ENCODE measurements at places on chromosomes 1 and 21.
A peak's percentile ranks its signal among the peaks of the same experiment; 100 is the strongest.

GRCh38 chr21:34857874-34858273 lies 189.1 kb downstream of the CLIC6 start:
- no peak for DNase-seq

GRCh38 chr1:196543833-196544232 lies 64.4 kb downstream of the KCNT2 start:
- no peak for DNase-seq

DNA sequence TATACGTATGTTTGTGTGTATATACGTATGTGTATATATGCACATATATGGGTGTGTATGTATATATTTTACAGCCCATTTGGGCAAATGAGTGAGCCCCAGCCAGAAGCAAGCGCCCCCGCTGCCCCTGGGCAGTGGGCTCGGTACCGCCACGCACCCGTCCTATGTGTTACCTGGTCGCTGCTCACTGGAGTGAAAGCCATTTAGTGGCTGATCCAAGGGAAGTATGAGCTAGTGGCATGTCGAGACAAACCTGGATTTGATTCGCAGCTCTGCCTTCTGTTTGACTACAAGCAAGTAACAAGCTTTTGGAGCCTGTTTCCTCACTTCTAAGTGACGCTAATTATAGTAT lies 35.8 kb upstream of the JAK1 start:
- DNase-seq = no peak

DNA sequence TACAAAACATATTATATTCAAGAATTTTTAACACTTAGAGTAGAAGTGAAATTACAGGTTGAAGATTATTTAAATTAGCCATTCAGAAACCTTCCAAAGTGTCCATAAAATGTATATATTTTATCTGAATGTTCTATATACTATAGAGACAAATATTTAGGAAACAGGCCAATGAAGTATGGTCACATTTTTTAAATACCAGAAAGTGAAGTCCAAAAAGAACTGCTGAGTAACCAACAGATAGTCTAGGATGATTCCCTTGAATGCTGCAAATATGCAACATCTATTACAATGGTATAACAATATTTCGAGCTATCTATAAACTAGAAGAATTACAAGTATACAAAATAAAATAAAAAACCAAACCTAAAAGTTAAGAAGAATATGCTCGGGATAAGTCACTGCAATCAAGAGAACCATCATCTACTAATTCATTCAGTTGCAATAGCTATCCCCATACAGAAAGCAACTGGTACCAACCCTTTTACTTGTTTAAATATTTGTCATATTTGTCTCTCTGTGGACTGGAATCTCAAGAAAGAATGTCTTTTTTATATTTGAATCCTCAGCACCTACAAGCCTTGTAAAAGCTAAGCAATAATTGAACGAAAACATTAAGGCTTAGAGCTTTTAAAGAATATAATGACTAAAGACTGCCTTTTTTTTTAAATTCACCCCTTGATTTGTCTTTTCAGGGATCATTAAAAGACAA lies 8.1 kb downstream of the ODF2L start:
- DNase-seq = no peak

GRCh38 chr1:11531943-11532342 lies 53.0 kb downstream of the DISP3 start:
- DNase-seq = no peak

DNA sequence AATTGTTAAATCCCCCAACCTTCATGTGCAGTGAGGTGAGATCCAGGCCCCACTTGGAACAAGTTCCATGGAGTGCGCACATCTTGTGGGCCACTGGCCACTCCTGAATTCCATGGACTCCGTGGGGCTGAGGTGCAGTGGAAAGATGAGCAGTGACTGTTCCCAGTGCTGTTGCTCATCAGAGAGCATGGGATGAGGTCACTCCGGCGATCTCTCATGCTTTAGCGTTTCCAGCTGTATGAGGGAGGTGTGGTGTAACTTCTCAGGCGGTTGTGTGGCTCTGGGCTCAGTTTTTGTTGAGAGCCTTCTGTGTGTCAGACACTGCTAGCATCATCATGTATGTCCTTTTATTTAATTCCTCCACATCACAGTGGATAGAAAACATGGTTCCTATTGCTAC lies 96.2 kb downstream of the GALNT2 start:
- no peak for DNase-seq

GRCh38 chr1:237139732-237140131 lies 97.7 kb downstream of the RYR2 start:
- DNase-seq = no peak

GRCh38 chr21:32329776-32330175 lies 31.1 kb downstream of the MRAP start:
- peak; percentile 35 for DNase-seq

GRCh38 chr1:110084227-110085078 lies 14.0 kb upstream of the ALX3 start:
- DNase-seq = peak; percentile 19

GRCh38 chr1:97209381-97209957 lies 487.9 kb downstream of the PTBP2 start:
- no peak for DNase-seq

DNA sequence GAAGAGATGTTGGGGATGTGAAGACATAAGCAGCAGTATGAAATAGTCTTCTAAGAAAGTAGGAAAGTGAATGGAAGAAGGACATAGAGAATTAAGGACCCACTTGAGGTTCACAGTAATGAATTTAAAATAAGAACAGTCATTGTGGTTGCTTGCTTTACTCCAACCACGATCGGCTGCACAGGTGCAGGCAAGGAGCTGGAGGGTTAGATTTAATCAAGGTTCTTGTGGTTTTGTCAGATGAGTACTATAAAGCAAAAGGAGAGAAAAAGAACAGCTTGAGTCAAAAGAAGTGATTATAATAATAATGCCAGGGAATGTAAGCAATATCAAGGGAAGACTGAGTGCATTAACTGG lies 46.1 kb upstream of the RBM34 start:
- no peak for DNase-seq

- no peak for DNase-seq
Observed at GRCh38 chr21:32020564-32020963, 147.7 kb downstream of the HUNK start.

- DNase-seq = no peak
Observed at GRCh38 chr1:3774946-3775489, 2.5 kb downstream of the SMIM1 start.

DNA sequence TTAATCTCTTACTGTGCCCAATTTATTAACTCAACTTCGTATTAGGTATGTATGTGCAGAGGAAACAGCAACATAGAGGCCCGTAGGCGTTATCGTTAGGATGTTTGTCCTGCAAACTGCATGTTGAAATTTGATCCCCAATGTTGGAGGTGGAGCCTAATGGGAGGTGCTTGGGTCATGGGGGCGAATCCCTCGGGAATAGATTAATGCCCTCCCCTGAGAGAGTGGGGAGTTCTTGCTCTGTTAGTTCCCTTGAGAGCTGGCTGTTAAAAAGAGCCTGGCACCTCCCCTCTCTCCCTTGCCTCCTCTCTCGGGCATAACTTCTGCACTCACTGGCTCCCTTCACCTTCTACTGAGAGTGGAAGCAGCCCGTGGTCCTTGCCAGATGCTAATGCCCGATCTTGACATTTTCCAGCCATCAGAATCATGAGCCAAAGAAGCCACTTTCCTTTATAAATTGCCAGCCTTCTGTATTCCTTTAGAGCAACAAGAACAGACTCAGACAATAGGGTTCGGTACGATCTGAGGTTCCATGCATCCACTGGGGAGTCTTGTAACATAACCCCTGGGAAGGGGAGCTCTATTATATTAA lies 149.0 kb upstream of the RAB4A start:
- no peak for DNase-seq

DNA sequence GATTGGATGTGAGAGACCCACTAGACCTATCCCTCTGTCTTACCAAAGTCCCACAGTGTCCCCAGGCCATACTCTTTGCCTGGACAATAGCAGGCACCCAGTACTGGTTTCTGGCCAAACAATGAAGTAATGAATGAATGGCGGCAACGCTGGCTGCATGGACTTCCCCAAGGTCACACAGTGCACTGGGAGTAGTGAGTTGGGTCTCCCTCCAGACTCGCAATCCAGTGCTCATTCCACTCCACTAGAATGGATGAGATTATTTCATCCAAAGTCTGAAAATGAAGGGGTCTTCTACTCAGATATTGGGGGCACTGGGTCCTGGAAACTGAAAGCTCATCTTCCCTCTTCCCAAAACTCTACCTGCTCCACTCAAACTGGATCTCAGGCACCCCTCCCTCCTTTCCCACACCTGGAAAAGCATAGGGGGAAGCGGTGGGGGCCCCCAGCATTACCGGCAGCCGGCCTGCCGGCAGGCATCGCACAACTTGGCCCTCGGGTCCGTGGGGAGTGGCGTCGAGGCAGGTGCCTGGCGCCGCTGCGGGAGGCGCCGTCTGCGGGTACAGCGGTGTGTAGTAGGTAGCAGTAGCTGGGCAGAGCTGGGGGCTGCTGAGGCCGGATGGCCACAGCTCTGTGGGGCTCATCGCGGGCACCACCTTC lies 816 bp downstream of the E2F2 start:
- DNase-seq = no peak

DNA sequence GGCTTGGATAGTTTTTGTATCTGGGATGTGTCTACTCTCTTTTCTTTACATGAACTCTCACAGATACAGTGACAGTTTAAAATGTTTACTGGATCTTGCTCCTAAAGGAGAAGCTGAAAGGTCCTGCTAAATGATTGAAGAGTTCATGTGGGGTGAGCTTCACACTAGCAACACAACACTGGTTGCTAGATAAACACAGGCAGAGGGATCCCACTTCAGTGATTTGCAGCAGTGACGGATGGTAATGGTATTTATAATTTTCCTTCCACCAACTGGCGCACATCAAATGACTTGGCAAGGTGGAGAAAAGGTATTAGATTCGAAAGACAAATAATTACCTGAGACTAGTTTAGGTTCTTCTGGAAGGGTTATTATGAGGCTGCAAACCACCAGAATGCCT lies 270.2 kb downstream of the TBX15 start:
- no peak for DNase-seq

GRCh38 chr1:55056632-55056992 lies 17.3 kb downstream of the PCSK9 start:
- DNase-seq = no peak

DNA sequence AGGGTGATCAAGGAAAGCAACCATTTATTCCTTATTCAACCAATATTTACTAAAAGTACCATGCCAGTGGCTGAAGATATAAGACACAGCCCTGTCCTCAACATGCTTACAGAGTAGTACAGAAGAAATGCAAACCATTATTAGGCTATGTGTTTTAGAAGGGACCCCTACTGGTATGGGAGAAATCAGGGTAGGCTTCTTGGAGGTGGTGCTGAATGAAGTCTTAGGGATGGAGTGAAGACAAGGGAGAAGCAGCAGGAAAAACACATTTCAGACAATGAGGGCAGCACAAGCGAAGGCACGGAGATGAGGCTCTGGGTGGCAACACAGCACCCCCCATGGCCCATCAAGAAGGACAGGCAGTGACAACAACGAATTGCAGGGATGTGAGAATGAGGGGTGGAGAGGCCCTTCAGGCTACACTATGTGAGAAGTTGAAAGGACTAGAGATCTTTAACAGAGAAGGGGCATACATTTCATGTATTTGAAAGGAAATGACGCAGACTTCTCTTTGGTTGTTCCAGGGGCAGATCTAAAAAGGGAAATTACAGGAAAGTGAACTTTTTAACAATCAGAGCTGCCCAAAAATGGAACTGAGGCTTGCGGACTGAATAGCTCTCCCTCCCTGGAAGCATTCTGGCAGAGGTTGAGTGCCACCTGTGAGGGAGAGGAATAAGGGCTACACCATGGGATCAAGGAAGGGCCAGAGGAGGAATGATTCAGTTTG lies 16.8 kb upstream of the CD58 start:
- no peak for DNase-seq

GRCh38 chr1:11061652-11062365 lies 2.0 kb upstream of the SRM start:
- no peak for DNase-seq

- peak; percentile 33 for DNase-seq
Observed at GRCh38 chr1:78491451-78492071, 787 bp downstream of the PTGFR start.

DNA sequence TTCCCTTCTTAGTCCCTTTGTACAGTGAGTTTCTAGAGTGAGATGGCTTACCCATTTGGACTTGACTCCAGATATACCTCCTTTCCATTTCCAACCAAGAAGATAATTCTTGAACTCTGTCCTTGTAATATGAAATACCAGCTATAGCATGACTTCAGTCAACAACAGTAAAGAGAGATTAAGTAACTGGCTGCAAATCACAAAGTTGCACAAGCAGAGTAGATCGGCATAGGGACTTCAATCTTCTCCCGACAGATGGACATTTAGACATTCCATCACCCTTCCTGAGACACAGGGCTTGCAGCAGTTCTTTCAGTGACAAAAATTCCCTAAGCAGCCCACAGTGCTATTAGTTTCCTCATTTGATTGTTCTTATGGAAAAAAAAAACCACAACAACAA lies 44.6 kb downstream of the JAK1 start:
- DNase-seq = peak; percentile 30

DNA sequence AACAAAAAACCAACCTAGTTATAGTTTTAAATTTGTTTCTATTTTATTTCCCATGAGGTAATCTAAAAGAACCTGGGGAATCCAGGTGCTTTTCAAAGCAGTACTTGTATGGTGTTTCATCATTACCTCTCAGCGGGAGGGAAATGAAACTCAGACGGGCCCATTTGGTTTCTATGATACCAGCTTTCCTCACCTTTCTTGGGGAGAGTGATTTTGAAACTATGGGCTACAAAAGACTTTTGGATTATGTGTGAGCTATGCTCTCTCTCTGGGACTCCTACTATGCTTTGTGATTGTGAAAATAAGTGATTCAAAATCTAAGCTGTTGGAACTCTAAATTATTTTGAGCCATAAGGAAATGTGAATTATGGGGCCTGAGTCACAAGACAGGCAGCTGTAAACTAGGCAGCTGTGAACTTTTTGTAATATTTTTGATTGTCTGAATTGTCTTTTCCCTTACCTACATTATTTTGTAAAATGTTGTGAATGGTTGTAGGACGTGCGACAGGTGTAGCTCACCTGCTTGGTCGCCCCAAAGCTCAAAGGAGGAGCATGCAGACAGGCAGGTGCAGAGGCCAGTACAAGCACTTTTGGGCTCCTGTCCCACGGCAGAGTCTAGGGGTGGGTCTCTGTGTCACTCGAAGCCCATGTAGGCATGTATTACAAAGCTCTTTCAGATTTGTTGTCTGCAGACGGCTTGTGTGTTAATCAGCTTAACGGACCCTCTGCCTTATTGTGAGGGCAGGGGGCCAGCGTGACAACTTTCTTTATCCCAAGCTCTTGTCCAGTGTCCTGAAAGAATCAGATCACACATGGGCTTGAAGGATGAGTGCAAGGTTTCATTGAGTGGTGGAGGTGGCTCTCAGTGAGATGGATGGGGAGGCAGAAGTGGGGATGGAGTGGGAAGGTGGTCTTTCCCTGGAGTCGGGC lies 64.8 kb upstream of the BACH1 start:
- DNase-seq = no peak

DNA sequence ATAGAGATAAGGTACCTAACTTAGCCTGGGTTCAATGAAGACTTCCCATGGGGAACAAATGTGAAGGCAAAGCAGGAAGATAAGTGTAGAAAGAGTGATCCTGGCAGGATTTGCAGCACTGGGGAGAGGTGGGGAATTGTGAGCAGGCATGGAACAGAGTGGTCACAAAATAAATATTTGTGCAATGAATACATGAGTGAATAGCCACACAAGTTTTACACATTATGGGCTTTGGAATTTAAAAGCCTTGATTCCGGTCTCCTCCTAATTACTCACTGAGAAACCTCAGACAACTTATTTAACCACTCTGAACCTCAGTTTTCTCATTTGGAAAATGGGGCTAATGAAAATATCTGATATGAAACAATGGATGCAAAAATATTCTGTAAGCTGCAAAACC lies 148.3 kb downstream of the ELAVL4 start:
- DNase-seq = no peak

Data from dermis microvascular lymphatic vessel endothelial cell (primary cell).